ENCODE measurements at places on chromosomes 2 and 18.

GRCh38 chr18:9655232-9655767 is 40.9 kb upstream of the PPP4R1 start:
- no peak for DNase-seq

DNA sequence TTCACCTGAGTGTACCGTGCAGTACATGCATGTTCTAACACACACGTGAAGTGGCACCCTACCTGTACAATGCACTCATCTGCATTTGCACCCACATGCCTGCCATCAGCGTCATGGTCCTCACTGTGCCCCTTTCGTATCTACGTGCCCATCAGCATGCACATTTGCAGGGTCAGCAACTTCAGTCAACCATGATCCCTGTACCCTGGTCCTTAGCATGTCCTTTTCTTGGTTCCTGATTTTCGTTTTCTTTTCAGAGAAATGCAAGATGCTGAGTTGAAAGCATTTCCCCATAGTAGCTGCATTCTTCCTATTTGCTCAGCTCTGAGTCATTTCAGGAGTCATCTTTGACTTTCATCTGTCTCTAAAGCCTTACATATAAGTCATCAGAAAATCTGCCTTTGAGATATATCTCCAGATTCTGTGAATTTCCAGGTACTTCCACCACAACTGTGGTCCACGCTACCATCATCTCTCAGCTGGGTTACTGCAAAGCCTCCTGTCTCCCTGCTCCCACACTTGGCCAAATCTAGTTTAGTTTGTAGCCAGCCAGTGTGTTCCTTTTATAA is 14.7 kb upstream of the PUM2 start:
- DNase-seq: no peak

DNA sequence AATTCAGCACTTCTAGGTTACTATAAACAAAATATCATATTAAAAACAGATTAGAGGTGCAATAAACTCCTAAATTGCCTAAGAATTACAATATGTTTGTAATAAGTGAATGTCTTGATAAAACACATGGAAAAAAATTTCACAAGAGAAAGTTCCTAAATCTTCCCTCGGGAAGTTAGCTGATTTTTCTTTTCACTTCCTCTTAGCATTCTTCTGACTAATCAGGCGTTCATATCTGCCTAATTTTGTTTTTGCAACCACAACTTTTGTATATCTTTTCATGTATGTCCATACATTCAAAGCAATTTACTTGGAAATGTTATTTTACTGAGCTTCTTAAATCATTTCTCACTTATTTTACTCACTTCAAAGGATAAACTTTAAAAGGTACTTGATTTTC is 88.5 kb downstream of the RTTN start:
- no peak for DNase-seq

GRCh38 chr2:15271276-15271675 is 289.9 kb downstream of the NBAS start:
- no peak for DNase-seq

DNA sequence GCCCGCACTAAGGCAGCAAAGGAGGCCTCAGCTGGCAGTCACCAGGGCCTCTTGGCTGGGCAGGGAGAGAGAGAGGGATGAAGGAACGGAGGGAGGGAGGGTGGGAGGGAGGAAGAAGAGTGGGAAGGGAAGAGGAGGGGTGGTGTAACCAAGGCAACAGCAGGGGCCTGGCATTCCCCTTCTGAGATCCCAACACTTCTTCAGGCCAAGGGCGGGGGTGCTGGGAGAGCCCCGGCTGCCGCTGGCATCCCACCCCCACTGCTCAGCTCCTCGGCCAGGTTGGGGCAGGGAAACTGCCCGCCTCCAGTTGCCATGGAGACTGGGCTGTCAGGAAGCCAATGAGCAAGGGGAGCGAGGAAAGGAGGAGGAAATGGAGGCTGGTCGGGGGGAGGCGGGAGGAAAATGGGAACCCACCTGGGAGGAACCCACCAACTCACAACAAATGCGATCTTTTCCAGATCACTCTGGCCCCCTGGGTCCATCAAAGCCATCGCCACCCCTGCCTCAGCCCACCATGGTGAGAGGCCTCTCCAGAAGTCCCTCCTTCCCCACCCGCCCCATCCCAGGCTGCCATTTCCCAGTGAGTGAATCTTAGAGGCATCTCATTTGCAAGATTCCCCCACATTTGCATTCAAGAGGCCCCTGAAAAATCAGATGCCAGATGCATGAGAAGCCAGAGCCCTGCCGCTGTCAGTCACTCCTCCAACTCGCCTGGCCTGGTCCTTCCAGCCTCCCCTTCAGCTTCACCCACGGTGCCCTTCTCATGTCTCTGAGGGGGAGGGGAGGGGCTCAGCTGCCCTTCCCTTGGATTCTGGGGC is 12.4 kb downstream of the SH2D6 start:
- no peak for DNase-seq

DNA sequence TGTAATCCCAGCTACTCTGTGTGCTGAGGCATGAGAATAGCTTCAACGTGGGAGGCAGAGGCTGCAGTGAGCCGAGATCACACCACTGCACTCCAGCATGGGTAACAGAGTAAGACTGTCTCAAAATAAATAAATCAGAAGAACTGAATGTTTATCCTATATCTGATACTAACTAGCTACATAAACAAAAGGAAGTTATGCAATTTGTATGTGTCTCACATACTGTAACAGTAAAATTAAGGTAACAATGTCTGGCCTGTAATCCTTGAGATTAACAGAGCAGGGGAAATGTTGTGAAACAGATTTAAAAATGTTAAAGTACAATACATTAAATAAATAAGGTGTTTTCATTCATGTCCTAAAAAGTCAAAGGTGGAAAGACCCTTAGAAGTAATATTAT is 150.8 kb downstream of the MEMO1 start:
- no peak for DNase-seq

DNA sequence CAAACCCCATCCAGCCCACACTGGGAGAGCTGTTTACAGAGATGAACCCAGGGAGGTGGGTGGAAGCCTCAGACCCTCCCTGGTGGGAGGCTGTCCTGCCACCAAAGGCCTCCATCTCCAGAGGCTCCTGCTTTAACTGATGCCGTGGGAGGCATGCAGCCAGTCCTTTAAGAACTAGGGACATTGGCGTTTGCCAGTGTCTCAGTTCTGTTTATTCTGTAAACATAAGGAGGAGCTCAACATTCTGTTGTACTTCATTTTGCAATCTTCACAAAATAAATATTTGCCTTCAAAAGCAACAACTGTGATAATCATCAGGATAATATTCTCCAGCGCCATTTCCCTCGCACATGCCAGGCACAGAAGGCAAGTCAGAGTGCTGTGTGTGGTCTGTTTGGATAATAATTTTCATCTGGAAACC is 6.8 kb downstream of the EDAR start:
- no peak for DNase-seq

DNA sequence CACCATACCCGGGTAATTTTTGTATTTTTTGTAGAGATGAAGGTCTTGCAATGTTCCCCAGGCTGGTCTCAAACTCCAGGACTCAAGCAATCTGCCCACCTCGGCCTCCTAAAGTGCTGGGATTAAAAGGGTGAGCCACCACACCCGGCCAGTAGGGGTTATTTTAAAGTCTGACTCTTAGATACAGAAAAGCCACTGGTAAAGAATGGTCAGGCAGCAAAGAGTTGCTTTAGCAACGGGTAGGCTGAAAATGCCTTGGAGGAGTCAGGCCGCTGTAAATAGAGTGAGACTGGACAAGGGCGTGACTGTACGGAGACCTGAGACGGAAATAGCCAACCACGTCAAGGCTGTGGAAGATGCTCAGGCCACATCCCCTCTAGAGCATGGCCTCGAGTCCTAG is 54.2 kb downstream of the ACKR3 start:
- DNase-seq: no peak

DNA sequence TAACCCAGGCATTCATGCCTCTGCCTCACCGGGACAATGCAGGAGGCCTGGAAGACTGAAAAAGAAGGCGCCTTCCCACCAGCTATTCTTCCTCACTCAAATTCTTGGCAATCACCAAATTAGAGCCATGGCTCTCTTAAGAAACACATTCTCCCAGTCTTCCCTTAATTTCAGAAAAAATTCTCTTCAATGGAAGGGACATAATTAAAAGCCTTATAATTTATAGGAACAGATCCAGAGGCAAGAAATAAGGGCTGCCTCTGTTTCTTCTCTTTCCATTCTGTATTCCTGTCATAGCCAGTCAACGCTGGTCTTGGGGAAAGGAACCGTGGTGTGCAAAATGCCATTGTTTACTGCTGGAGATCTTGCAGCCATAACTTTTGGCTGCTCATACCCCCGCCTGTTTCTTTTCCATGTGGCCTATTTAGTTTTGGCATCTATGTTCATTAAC is 32.8 kb downstream of the DTNA start:
- DNase-seq: no peak

DNA sequence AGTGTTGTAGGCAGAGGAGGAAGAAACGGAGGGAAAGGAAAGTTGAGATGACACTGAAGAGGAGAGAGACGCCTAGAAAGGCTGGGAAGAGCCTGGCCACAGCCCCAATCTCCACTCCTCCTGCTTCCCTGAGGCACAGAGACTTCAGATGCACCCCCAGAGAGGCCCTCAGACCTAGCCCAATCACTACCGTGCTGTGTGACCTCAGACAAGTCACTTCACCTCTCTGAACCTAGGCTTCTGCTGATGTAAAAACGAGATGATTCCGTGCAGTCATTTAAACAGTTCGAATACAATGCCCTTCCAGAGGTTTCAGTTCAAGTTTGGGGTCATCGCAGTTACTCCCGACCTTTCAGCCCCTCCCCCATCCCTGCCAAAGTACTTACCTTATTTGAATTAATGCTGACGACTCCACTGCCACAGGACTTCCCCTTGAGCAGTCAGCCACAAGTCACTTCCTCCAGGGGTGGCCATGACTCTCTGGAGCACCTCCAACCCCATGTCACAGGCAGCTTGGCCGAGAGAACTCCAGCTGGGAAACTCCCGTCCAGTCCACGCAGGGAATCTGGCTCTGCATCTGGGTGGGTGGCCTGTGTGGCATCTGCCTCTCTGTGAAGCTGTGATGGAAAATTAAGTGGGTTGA is 105.2 kb upstream of the ID2 start:
- DNase-seq: no peak

DNA sequence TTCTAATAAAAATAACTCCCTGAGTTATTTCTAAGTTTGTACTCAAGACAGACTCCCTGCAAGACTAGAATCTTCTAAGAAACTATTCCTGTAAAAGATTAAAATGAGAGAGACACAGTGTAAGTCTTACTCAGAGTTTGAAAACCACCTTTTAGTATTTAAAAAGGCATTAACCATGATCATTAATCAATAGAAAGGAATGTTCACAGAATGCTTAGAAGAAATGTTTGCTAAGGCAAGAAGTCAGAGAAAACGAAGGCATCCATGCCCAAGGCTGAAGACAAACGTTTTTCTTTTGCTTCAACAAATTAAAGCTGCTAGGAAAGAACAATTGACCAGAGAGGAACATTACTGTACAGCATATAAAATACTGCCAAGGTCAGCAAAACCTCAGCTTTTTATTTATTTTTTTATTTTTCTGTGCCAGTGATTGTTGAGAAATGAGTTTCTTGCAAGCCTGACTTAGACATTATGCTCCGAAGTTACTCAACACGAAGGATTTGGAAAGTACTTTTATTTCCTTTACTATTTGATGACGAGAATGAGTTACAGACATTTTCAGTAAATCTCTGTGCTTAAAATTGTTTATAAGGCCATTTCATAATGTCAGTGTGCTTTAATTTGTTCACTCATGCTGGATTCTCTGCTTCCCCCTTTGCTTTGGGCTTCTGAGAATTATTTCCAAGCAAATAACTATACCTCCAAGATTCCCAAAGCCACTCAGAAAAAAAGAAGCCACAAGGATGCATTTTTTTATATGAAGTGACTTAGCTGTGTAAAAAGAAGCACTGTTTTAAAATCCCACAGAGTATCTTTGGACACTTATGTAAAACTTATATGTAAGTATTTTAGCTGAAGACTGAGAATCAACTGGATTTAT is 20.5 kb downstream of the RND3 start:
- no peak for DNase-seq

- DNase-seq: peak; percentile 81
Measured at GRCh38 chr2:64646007-64646880, 7.5 kb downstream of the SERTAD2 start.

DNA sequence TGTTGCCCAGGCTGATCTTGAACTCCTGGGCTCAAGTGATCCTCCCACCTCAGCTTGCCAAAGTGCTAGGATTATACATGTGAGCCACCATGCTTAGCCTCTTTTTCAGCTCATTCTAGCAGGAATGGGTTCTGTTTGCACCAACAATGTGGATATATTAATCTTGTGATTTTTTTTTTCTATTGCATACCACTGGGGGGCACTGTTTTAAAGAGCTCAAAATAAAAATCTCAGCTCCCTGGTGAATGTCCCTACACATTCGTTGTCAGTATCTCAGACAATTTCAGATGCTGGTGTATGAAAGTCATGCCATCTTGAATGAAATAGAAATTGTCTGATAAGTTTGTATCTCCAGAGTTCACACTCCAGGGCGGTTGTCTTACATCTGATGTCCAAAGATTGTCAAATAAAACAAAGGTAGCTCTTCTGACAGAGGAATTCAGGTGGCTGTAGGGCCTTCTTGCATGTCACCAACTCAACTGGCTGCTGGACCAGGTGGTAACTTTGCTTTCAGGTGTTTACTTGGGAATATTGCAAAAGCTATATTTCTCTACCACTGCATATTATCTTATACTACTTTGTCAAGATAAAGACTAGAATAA is 3.1 kb upstream of the MATN3 start:
- DNase-seq: no peak

DNA sequence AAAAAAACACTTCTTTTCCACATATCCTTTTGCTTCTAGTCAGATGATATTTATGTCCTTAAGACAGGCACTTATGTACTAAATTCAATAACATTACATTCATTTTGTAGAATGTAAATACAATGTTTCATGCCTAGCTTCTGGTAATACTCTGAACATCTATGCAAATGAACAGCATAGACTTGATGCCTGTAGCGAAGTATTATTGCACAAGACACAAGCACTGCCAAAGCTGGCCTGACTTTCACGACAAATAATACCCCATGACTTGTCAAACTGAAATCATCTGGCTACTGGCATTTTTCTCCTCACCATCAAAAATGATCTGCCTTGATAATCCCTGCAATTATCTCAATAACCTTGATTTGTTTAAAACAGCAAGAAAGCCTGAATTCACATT is 101.3 kb downstream of the L3MBTL4 start:
- DNase-seq: no peak

GRCh38 chr2:69090820-69091219 is 77.8 kb downstream of the ANTXR1 start:
- no peak for DNase-seq

- no peak for DNase-seq
Measured at GRCh38 chr2:19819097-19820065, 82.4 kb downstream of the TTC32 start.

GRCh38 chr2:10909050-10909995 is 2.4 kb upstream of the KCNF1 start:
- DNase-seq: no peak

GRCh38 chr2:170707821-170708795 is 7.0 kb upstream of the SP5 start:
- no peak for DNase-seq

Data from stimulated activated CD8-positive, alpha-beta memory T cell treated with anti-CD3 and anti-CD28 coated beads, Interleukin-7, amount 100 ng/mL, for 24 hours (primary cell).